ENCODE measurements at places on chromosomes 13 and 19.

DNA sequence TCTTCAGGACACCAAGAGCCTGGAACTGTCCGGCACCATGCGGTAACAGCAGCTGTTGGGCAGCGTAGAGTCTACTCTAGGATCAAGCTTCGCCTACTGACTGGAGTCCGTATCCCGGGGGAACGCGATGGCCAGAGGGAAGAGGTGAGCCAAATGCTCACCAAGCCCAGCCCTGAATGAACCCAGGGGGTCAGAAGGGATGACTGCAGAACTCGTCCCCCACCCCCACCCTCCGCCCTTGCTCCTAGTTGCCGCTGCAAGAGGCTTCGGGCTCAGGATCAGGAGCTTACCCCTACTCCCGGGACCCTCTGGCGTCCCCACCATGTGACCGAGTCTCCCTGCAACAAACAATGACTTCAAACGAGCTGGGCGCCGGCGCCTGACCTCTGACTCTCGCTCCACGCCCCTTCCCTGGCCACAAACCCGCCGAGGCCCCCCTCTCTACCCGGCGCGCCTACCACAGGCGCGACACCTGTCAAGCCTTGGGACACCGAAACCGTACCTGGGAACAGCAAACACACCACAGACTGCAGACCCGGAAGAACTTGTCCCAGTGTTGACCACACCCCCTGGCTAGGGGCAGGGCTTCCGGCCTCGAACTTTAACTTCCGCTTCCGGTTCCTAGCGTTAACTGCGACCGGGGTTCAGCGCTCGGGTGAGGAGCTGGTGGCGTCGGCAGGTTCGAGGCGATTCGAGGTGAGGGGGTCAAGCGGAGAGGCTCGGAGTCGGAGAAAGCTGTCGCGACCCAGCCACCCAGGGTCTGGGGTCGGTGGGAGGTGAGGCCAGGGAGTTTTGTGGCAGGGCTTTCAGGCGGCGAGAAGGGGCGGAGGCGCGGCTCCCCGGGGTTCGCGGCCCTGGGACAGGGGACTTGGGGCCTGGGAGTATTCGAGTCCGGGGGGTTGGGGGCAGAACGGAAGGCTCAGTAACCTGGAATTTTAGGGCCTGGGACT, at the start of gene UBL5:
Gene UBL5, plus strand, starts transcription at position 630 of the 950 bp plus-strand sequence. CDS start 420 bp downstream, outside the sequence.
- DNase-seq, result peak; percentile 76

DNA sequence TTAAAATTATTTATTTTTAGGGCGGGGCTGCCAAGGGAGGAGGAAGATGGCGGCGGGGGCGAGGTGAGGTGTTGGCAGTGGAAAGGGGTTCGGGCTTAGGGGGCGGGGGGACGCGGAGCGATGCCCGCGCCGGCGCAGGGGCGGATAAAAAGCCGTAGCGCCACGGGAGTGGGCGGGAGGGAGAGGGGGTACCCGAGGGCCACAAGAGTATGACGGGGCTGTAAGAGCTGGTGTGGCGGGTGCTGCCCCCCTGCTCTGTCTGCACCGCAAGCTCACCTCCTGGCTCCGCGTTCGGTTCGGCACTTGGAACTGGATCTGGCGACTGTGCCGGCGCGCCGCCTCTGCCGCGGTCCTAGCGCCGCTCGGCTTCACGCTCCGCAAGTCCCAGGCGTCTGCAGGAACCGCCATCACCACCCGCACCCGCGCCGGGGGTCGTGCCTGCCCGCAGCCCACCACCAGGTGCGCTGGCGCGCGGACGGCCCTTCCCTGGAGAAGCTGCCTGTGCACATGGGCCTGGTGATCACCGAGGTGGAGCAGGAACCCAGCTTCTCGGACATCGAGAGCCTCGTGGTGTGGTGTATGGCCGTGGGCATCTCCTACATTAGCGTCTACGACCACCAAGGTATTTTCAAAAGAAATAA, 265.2 kb upstream of the SGCG start:
- DNase-seq, result no peak

- no peak for DNase-seq
Measured at GRCh38 chr13:98372876-98373275, 195.8 kb upstream of the RNF113B start.

DNA sequence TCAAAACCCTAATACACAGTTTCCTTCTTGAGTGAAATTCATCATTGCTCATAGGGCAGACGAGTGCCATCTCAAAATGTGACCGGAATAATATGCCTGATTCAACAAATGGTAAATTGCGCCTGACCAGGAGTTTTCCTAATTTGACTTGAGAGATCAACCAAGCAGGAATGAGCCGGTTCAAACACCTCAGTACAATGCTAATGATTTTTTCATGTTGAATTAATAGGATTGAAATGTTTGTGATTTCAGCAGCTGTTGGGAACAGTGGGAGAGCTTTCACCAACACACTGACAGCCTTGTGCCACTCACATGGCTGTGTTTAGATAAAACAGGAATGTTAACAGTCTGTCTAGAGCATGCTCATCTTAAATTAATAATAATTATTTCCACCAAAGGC, 484.8 kb downstream of the PCDH9 start:
- DNase-seq, result no peak

DNA sequence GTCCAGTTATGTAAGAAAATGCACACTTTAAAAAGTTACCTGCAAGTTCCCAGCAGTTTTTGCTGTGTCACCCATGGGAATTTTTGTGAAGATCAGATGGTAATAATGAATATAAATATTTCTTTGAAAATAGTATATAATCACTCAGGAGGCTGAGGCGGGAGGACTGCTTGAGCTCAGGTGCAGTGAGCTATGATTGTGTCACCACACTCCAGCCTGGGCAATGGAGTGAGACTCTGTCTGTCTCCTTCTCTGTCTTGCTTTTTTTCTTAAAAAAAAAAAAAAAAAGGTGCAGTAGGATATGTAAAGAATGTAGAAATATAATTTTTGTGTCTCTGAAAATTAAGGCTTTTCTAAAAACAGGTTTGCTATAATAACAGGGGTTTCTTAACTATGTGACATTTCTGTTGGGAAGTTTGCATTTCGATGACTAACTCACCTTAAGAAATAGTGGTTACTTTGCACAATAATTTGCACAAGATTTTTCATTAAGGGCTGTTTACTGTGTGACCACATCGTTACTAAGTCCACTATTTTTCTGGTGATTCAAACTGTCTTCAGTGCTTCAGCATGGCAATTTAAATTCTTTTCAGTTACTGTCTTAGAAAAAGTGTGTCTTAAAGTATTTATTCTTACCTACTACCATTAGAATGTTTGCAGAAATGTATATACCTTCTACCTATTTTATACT, 37.3 kb downstream of the DNAJC3 start:
- DNase-seq, result no peak

DNA sequence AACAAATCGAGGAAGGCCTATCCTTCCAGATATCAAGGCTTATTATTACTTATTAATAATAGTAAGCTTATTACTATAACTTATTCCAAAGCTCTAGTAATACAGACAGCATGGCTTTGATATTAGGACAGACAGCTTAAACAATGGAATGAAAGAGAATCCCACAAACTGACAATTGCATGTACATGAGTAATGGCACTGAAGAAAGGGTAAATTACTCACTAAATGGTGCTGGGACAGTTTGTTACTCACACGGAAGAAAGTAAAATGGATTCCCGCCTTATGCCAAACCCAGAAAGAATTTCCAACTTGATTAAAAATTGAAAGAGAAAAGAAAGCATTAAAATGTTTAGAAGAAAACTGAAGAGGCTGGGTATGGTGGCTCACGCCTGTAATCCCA, 60.3 kb downstream of the MIPEP start:
- DNase-seq, result no peak

DNA sequence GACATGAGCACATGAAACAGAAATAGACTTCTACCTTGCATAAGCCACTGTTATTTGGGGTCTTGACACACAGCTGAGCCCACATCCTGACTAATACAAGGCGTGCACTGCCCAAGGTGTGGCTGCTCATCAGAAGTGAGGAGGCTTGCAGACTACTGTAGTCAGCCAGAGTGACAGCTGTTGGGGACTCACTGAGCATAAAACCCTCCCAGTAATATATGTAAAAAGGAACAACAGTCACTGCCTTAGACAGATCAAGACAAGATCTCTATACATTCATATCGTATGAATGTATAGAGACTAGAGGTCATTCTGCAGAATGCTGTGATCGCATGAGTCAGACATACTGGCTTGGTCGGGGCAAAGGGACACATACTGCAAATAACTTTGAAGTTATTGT, 4.1 kb upstream of the C1QTNF9B start:
- DNase-seq, result no peak

DNA sequence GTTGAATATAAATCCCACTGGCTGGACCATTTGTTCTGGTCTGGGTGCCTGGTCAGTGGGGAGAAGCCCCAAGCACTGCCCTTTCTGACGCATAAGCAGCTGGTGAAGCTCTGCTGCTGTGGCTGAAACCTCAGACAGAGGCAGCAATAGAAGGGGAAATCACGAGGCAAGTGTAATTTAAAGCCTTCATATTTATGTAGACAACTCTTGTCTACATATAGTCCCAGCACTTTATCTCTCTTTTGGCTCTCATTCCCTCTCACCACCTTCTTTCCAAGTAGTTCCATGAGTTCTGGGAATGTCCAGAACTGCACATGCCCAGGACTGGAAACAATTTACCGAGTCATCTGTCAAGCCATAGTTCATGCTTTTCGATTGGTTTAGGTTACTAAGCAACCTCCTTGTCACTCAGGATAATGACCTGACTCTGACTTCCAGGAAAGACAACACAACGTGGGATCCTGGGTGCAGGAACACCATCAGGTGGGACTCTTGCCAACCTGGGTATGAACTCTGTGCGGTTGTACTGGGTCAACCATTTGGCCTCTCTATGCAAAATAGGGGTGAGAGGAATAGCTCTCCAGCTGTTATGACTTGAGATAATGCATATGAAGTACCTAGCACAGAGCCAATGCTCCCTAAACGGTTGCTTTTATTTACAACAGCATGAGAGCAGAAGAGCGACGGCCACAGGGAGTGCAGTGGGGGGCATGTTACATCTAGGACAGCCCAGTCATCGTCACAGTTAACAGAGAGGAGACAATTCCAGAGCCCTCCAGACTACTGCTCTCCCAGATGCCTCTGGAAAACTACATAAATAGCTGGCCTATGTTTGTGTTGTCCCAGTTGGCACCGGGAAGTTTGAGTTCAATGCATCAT, 321.9 kb downstream of the FOXO1 start:
- DNase-seq, result no peak

DNA sequence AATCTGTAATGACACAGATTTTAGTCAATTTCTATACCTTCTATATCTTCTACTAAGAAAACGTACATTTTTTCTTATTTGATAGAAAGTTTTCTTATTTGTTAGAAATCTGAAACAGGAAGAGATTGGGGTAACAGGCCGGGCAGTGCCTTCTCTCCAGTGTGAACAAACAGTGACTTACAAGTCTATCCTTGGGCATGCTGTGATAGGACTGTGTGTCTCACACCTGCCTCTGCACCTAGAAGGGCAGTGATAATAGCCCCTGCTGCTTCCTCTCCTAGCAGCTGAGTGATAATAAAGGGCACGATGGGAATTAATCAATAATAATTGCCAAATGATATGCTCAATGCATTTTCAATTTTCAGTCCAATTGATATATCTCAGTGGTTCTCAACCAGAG, 1.4 kb downstream of the TMEM272 start:
- no peak for DNase-seq

GRCh38 chr19:1841209-1841924, 6.9 kb downstream of the REXO1 start:
- DNase-seq, result no peak

- DNase-seq, result no peak
Measured at GRCh38 chr13:23725922-23726321, 155.7 kb downstream of the TNFRSF19 start.

GRCh38 chr19:41691268-41691970, 3.3 kb upstream of the CEACAM7 start:
- DNase-seq, result no peak

- no peak for DNase-seq
Measured at GRCh38 chr19:42323852-42324654, 1.4 kb upstream of the MEGF8 start.

DNA sequence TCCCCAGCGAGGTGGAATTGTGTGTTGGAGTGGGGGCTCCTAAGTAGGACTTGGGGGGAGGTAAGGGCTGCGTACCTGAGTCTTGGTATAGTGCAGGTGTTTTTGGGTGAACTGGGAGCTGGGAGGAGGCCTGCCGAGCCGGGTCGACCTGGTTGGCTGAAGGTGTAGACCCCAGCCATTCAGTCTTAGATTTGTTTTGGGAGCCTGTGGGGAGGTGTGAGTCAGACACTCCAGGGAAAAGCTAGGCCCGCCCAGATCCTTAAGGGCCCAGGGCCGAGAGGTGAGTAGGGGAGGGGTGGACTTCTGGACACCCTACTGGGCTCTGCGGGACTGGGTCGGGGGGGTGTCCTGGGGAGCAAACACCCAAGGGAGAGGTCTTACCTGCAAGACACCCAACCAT, 935 bp downstream of the CRB3 start:
- DNase-seq, result no peak

DNA sequence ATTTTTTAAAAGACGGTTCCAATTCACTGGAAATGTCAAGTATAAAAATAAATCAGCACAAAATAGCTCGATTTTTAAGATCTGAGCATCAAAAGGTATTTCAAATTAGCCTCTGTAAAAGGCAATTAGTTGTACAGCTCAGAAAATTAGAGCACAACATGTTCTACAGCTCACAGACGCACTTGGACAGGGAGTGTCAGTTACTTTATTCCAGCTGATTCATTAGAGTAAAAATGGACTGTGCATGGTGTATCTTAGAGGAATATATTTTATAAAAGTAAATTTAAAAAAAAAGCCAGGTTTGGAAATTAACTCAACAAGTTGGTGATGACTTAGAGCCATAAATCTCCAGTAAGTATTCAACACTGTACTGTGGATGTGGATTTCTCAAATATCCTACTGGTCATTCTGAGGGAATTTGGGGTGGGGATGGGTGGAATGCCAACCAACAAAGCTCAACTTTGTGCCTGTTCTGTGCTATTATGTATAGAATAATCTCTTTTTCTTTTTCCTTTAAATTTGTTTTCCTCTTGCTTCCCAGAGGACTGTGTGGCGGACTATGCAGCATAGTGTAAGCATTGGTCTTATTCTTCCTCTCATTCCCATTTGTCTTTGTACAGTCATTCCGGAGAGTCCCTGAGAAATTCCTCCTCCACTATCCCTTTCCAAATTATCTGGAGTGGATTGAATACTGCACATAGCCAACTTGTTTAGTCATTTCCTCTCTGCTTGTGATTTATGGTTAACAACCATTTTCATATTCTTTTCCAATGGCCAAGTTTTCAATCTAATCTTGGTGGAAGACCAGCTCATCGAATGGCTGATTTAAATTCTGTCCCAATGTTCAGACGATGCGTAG, 169.3 kb downstream of the DCT start:
- DNase-seq, result no peak

GRCh38 chr19:33715462-33715861, 81.2 kb upstream of the KCTD15 start:
- no peak for DNase-seq

- DNase-seq, result no peak
Measured at GRCh38 chr19:6412447-6413091, 12.0 kb downstream of the KHSRP start.

DNA sequence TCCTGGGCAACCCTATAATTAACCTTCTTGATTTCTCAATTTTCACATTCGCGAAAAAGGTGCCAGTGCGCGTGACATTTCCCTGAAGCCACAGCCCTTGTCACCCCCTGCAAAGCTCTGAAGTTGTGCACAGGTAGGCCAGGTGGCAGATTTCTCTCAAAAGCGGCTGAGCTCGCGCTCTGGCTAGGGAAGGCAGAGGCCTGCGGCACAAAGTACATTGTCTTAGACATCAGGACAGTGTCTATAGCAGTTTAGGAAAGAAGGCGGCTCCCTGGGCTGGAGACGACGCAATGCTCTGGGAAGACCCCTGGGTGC, 42.9 kb upstream of the ZNF14 start:
- no peak for DNase-seq

All from activated T-helper 1 cell treated with anti-CD3 and anti-CD28 coated beads, Interleukin-2, amount 50 U/mL, for 16 hours (primary cell).